Upper lobe of left lung (tissue), 6 donors: ENCODE measurements at places on chromosomes 1 and 21. TPM values are rescaled to one million over a fixed set of nuclear protein-coding genes. Genes with fewer than 3 reads are reported as not detected.

GRCh38 chr1:77513839-77514763 lies 168.4 kb downstream of the ZZZ3 start:
- DNase-seq, result no peak

DNA sequence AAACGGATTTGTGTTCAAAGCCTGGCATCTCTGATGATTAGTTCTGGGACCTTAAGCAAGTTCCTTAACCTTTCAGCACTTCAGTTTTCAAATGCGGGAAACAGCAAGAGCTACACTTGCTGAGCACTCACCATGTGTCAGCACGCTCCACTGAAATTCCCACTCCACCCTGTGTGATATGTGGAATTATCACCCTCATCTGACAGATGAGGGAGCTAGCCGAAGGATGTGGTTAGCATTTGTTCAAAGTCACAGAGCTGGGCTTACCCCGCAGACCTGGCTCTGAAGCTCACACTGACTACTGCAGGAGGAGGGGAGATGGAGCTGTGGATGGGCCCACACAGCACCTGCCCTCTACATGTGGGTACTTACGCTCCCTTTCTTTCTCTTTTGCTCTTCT lies 29.1 kb downstream of the IL12RB2 start:
- no peak for DNase-seq

GRCh38 chr1:232012773-232013386 lies 386.3 kb downstream of the DISC1 start:
- DNase-seq, result no peak

DNA sequence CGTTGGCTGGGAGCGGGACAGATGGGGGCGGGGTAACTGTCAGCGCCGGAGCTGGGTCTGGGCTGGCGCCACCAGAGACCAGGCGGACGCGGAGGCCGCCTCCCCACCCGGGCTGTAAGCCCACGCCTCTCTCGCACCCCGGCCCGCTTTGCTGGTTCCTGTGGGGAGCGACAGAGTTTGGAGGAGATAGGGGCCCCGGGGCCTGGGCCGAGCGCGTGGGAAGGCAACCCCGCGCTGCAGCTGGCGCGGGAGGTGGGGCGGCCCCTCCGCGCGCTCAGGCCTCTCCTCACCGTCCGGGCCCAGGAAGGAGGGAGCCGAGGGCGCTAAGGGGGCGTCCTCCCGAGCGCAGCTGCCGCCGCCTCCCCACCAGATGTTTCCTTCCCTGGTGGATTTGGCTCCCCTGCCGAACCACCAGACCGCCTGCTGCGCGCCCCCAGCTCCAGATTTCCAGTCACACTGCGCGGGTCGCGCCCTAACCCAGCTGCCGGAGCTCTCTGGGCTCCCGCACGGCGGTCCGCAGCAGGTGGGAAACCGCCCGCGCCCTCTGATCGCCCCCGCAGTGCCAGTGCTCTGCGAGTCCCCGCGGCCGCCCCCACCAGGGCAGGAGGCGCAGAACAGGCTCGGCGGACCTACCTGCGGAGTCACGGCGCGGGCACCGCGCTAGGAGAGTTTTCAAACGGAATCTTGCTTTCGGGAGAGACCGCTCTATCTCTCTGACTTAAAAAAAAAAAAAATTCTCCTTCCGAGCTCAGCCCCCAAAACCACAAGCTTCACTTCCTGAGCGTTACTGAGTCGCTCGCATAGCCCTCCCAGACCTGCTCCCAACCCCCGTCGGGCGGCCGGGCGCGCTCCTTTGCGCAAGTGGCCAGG lies 1.1 kb downstream of the GFI1 start:
- DNase-seq, result peak; percentile 92

DNA sequence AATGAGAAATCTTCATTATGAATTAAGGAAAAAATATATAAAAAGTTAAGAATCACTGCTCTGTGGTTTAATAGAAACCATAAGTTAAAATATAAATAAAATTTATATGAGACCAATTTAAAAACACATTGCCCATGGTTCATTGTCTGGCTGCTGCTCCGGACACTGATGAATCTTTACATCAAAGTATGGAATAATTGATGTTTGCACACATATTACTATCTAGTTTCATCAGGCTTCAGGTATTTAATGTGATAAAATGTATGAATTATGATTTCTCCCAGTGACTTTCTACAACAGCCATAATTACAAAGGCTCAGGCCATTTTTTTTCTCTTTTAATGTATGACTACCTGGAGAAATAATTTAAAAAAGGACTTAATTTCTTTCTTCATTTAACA lies 599.1 kb upstream of the PRMT6 start:
- no peak for DNase-seq

GRCh38 chr1:233586301-233586700 lies 27.6 kb upstream of the KCNK1 start:
- DNase-seq, result no peak

DNA sequence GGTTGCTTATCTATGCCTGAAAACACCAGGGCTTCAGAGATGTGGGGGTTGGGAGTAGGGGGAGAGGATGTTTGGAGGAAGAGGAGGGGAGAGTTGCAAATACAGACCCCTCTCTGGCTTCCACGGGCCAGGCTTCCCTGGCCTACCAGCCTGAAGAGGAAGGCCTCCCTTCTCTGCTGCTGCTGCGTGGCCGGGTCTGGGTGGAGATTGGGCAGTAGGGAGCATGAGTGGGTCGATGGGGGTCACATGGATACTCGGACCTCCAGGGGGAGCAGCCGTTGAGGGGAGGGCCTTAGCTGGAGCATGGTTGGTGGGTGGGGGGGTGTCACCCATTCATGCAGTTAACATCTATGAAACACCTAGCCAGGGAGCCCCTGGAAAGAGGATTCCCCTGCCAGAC lies 1.5 kb downstream of the RORC start:
- no peak for DNase-seq

- DNase-seq, result no peak
Measured at GRCh38 chr1:50705041-50705440, 255.0 kb downstream of the FAF1 start.

DNA sequence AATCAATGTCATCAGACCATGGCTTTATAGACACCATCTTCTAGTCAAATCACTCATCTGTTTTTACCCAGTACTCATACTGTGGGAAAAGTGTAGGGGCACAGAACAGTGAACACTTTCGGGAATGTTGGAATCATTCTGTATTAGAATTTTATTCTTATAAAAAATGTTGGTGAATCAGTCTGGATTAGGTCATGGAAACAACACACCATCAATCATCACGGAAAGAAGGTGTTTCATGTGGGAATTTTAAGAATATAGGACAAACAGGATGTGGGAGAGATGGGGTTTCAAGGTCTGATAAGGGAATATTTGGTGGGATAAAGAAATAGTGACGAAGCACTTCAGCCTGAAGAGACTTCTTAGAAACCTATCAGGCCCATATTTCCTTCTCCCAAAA lies 17.3 kb downstream of the GBP1 start:
- DNase-seq, result no peak

RIMKLA gene
- total RNA-seq, result 14.3 TPM

CLDN17 gene
- not detected for total RNA-seq

CHRNB2 gene
- total RNA-seq, result not detected
